A375 (cell line): ENCODE measurements at places on chromosomes 6 and 20. TPM values are rescaled to one million over a fixed set of nuclear protein-coding genes. Genes with fewer than 3 reads are reported as not detected.

The TFAP2D gene
- not detected in 2 replicates for total RNA-seq

The UST gene
- 2.8 and 4.1 TPM in 2 replicates for total RNA-seq

The ATP6V1G2 gene
- 0.26 and 1.9 TPM in 2 replicates for total RNA-seq

The NPEPL1 gene
- total RNA-seq = 21.4 and 24.4 TPM in 2 replicates

The C2 gene
- total RNA-seq = 0.15 TPM in 1 of 2 replicates, not detected in the other

The RBBP8NL gene
- total RNA-seq = 0.03 TPM in 1 of 2 replicates, not detected in the other

The PTCHD4 gene
- total RNA-seq = 1.5 and 1.8 TPM in 2 replicates

The RNF39 gene
- total RNA-seq = not detected in 2 replicates
